ENCODE measurements at places on chromosomes 5 and 9.

DNA sequence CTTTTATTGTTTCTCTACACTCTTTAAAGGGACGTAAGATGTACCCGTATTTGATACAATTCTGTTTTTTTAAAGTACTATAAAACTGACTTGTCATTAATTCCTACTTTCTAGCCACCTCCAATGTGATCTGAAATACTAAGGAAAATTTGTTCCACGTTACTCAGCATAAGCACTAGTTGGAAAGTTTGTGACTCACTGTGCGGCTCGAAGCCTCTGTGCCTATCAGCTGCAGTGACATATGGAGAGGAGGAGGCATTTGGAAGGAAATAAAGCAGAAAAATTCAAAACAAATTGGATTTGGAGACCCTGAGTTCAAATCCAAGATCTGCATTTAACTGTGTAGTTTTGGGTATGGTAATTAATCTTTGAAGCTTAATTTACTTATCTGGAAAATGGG is 339.3 kb downstream of the BRINP1 start:
- no peak for DNase-seq

GRCh38 chr9:111154081-111154562 is 115.9 kb upstream of the LPAR1 start:
- no peak for DNase-seq

DNA sequence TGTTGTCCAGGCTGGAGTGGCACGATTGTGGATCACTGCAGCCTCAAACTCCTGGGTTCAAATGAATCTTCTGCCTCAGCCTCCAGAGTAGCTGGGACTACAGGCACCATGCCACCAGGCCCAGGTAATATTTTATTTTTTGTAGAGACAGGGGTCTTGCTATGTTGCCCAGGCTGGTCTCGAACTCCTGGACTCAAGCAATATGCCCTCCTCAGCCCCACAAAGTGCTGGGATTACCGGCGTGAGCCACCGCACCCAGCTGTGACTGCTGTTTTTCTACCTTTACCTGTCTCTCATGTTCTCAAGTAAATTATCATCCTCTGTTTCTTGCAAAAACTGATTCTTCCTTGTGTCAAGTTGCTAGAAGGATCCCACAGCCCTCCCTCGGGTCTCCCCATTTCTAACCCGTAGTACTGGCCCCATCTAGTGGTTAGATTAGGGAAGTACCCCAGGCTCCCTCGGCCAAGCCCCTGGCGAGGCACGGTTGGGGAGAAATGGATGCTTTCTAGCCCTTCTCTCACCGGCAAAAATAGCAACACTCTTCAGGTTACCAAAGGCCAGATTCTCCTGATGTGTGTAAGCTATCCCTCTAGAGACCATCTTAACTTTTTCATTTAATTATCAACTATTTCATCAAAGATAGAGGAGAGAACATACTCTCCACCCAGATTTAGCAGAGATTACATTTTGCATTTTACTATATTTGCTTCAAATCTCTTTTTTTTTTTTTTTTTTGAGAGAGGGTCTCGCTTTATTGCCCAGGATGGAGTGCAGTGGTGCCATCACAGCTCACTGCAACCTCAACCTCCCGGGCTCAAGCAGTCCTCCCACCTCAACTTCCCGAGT is 19.2 kb upstream of the TOR1B start:
- peak; percentile 91 for DNase-seq

DNA sequence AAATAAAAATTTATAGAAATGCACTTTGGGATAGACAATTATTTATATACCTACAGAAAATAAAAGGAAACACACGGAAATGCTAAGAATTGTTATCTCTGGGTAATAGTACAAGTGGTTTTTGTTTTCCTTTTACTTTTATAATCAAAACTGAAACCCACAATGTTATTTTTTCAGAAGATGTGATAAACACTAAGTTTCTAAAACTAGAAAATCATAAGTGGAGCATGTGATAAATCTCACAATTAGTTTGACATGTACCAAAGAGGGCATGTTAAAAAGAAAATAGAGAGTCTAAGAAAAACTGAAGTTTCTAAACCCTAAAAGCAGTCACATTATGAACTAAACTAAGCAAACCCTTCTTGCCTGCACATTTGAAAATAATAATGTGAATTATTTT is 61.1 kb downstream of the OXCT1 start:
- DNase-seq, result no peak

DNA sequence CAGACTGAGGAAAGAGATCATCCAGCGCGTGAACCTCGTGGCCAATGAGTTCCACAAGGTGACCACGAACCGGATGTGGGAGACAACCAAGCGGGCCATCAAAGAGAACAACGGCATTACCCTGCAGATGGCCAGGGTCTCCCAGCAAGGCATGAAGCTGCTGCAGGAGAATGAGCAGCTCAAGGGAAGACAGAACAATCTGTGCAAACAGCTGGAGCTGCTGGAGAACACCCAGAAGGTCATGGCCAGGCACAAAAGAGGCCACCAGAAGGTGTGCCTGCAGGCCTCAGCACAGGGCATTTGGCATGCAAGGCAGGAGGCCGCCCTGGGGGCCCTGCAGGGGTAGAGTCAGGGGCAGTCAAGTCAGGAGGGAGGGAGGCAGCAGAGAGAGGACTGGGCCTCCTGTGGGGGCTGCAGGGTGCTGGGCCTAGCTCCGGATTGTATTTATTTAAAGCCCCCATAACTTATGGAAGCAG is 4.2 kb downstream of the PTRH1 start:
- peak; percentile 59 for DNase-seq

- no peak for DNase-seq
These were observed 16.6 kb downstream of the SPTLC1 start for GRCh38 chr9:92098638-92099037.
